Stimulated activated memory B cell treated with anti-CD40 and anti-IgM and Interleukin-4, amounts not matched to agents 10 μg/mL and 1 μg/mL and 100 μg/mL, for 72 hours (primary cell): ENCODE measurements at places on chromosomes 3 and 15.

DNA sequence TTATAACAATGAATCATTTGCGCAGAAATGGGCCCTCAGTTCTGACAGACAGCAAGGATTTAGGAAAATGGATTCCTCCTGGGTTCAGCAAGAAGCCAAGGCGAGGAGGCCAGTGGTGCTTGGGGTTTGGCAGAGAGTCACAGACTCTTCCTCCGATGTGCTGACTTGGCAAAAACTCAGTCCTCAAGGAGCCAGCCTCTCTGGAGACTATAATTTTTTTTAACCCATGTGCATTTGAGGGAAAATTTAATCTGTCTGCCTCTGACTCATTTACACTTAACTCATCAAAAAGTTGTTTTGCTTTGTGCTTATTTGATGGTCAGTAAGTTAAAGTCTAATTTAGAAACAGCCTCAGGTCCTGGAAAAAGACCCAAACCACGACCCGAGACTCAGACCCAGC is 34.2 kb upstream of the SLC24A5 start:
- no peak for ATAC-seq

- ATAC-seq = peak; percentile 93
Observed at GRCh38 chr3:197736491-197737318, at the start of gene RUBCN. RUBCN (minus strand) TSS chr3:197736904; CDS start chr3:197736719, 185 bp downstream.

DNA sequence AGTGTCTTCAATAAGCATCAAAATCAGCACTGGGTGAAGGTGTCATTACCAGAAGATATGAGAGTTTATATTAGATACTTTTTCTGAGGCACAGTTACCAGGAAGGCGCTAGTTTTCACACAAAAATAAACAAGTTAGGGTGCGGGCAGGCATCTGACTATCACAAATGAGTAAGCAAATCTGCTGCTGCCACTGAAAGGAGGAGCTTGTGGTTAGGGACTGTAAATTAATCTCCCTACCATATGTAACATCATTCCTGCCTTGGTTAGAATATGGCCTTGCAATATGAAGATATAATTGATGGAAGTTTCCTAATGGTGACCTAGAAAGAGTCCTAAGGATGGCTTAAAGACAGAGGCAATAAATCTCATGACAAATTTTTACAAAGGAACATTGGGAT is 19.5 kb upstream of the EID1 start:
- ATAC-seq = no peak

GRCh38 chr15:93617443-93617842 is 528.4 kb upstream of the RGMA start:
- no peak for ATAC-seq

DNA sequence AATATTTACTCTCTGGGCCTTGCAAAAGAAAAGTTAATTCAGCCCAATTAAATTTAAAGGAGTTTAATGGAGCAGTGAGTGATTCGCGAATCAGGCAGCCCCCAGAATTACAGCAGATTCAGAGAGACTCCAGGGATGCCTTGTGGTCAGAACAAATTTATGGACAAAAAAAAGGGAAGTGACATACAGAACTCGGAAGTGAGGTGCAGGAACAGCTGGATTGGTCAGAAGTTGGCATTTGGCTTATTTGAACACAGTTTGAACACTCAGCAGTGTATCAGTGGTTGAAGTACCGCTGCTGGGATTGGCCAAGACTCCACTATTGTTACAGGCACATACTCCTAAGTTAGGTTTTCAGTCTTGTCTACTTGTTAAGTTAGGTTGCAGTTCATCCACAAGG is 145.0 kb upstream of the GAP43 start:
- no peak for ATAC-seq

- no peak for ATAC-seq
Observed at GRCh38 chr3:108004647-108005046, 86.2 kb downstream of the CD47 start.

- no peak for ATAC-seq
Observed at GRCh38 chr3:165194511-165195240, 1.5 kb downstream of the SLITRK3 start.

- ATAC-seq = no peak
Observed at GRCh38 chr3:140296796-140297352, 361.9 kb downstream of the CLSTN2 start.

DNA sequence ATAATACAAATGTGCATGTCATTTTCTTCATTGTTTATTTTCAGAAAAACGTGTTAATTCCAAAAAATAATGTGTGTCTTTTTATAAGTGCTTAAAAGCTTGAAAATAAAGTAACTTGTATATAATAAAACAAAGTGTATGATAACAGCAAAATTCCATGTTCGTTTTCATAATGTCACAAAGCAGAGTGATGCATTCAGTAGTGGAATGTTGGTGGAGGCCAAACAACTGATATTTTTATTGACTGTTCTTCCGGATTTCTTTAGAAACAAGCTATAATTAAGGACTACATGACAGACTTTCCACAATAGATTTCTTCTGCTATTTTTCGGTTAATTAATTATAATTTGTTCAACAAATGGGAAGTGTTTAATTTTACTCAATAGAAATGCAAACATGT is 412.7 kb downstream of the GABRG3 start:
- no peak for ATAC-seq

GRCh38 chr3:15861163-15861562 is 63.4 kb upstream of the ANKRD28 start:
- no peak for ATAC-seq

DNA sequence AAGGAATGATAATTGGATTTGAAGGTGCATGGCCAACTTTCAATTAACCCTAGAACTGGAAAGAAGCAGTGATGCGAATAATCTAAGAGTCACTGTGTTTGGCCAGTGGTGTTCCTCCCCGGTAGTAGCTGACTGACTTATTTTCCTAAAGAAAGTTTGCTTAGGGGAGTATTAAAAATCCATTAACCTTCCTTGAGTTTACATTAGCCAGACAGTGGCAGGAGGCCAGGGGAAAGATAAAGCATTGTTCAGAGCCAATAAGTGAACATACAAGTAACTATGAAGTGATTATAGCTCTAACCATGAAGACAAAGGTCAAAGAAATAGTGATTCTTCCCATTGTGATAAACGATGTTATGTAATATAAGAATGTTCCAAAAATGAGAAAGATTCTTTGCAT is 8.9 kb upstream of the TMEM202 start:
- no peak for ATAC-seq

GRCh38 chr3:50623840-50624474 is 7.0 kb downstream of the MAPKAPK3 start:
- ATAC-seq = peak; percentile 87
